ENCODE measurements at places on chromosomes 13 and 19.

DNA sequence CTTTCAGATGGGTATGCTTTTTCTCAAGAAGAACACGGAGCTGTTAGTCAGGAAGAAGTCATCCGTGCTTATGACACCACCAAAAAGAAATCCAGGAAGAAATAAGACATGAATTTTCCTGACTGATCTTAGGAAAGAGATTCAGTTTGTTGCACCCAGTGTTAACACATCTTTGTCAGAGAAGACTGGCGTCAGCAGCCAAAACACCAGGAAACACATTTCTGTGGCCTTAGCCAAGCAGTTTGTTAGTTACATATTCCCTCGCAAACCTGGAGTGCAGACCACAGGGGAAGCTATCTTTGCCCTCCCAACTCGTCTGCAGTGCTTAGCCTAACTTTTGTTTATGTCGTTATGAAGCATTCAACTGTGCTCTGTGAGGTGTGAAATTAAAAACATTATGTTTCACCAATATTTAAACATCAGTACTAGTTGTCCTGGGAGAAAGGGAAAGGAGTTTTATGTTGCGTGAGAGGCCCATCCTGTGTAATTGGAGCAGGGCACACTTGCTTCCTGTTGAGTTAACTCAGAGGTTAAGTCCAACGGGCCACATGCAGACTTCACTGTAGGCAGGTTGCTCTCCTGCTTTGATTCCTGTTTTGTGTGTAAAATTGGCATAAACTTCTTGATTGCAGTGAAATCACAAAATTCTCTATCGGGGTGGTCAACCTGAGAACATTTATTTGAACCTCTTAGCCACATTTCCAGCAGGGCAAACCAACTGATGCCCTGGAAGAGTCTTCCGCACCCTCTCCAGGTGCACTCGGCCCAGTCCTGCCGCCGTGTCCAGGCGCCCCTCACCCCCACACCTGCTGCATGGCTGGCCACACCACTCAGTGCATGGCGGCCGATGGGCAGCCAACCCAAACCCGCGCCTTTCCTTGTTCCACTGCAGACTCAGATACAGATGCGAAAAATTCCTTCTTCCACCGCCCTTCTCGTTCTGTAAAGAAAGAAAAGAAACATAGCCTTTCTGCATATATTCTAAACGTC, 31.6 kb downstream of the SHISA2 start:
- H3K4me1 ChIP-seq = peaks cover 74% of the 10 kb centered on the region
- H3K27me3 ChIP-seq = no peaks in the 10 kb centered on the region
- no peaks in the 10 kb centered on the region for H3K36me3 ChIP-seq

- H3K4me1 ChIP-seq = no peaks in the 10 kb centered on the region
- H3K4me3 ChIP-seq = no peak overlapping the region
- peaks cover 4% of the 10 kb centered on the region for H3K27me3 ChIP-seq
- H3K36me3 ChIP-seq = no peaks in the 10 kb centered on the region
- H3K27ac ChIP-seq = no peak overlapping the region
Measured at GRCh38 chr13:31012655-31013024, 80.2 kb downstream of the TEX26 start.

- H3K27ac ChIP-seq = peak within 1 kb of the TSS; percentile 89
- H3K36me3 ChIP-seq = peaks cover 5% of the 10 kb centered on the region
- peak within 1 kb of the TSS; percentile 57 for H3K4me3 ChIP-seq
- DNase-seq = peak; percentile 74
Measured at GRCh38 chr19:17405250-17406045, at the start of gene BST2. Gene BST2 (minus strand): TSS chr19:17405630. CDS start chr19:17405575, 55 bp downstream.

DNA sequence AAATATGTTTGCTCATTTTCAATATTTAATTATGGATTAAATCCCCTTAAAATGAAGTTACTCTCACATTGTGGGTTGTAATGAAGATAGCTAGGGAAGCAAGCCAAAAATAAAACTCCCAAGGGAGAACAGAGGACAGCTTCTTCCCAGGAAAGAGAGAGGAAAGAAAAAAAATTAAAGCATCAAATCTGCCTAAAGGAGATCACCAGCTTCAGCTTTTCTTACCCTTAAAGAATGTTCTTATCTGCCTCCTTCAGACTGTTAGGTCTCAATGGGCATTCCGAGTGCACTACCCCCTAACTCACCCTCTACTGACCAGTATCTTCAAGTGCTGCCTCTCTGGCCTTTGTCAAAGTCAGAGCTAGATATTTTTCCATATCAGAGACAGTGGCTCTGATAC, 55.2 kb downstream of the XPO4 start:
- no peaks in the 10 kb centered on the region for H3K36me3 ChIP-seq
- no peak overlapping the region for H3K27ac ChIP-seq
- H3K27me3 ChIP-seq = no peaks in the 10 kb centered on the region
- no peaks in the 10 kb centered on the region for H3K4me1 ChIP-seq
- no peak overlapping the region for H3K4me3 ChIP-seq

- H3K36me3 ChIP-seq = no peaks in the 10 kb centered on the region
- H3K4me1 ChIP-seq = no peaks in the 10 kb centered on the region
- no peak for DNase-seq
- no peaks in the 10 kb centered on the region for H3K27me3 ChIP-seq
- no peak overlapping the region for H3K4me3 ChIP-seq
- H3K27ac ChIP-seq = no peak overlapping the region
Measured at GRCh38 chr19:9923440-9923839, 12.9 kb downstream of the OLFM2 start.

- DNase-seq = no peak
- H3K4me1 ChIP-seq = no peaks in the 10 kb centered on the region
- no peak overlapping the region for H3K4me3 ChIP-seq
- H3K36me3 ChIP-seq = no peaks in the 10 kb centered on the region
Measured at GRCh38 chr13:91630946-91631345, 232.5 kb downstream of the GPC5 start.

DNA sequence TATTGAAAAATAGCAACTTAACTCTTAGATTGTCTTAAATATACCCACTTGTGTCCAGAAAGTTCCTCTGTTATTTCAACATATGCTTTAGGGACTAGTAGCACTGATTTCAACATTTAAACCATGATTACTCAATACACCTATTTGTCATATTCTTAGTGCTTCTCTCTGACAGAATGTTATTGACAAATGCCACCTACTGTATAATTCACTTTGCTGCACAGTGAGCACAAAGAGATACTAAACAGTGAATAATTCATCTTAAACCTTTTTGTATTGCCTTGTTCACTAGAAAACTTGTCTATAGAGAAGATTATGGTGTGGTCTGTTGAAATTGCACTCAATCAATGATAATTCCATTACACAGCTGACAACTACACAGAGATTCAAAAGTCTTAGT, 692.6 kb downstream of the PCDH17 start:
- H3K27ac ChIP-seq = no peak overlapping the region
- no peak for DNase-seq
- no peaks in the 10 kb centered on the region for H3K27me3 ChIP-seq
- no peaks in the 10 kb centered on the region for H3K36me3 ChIP-seq

DNA sequence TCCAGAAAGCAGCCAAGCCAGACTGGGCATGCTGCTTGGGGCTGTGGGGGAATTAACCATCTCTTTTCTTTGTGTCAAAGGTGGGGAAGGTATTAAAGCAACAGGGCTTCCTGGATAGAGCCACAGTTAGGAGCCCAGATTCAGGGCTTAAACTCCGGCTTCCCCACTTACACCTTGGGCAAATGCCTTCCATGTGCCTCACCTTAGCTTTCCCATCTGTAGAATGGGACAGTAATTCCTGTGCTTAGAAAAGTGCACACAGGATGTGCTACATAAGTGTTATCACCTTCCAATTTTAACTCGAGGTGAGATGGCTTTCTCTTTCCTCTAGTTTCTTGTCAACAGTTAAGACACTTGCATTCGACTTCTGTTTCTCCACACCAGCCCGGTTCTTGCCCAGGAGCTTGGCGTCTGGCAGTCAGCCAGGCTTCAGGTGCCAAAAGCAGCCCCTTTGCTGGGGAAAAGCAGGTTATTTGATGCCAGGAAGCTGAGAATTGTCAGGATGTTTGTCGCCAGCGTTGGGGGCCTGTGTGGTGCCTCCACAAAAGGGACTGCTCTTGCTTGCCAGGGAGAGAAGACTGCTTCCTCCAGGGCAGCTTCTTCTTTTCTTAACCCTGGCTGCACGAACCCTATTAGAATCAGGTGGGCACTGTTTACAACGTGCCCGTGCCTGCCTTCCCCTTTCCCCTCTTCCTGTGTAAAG, 79.2 kb downstream of the SIPA1L3 start:
- no peak for DNase-seq
- peaks cover 3% of the 10 kb centered on the region for H3K4me1 ChIP-seq
- no peaks in the 10 kb centered on the region for H3K27me3 ChIP-seq
- H3K4me3 ChIP-seq = no peak overlapping the region

- no peaks in the 10 kb centered on the region for H3K4me1 ChIP-seq
- H3K4me3 ChIP-seq = no peak overlapping the region
- no peak overlapping the region for H3K27ac ChIP-seq
- H3K36me3 ChIP-seq = no peaks in the 10 kb centered on the region
- H3K27me3 ChIP-seq = no peaks in the 10 kb centered on the region
Measured at GRCh38 chr13:94239135-94239534, 240.3 kb downstream of the DCT start.

DNA sequence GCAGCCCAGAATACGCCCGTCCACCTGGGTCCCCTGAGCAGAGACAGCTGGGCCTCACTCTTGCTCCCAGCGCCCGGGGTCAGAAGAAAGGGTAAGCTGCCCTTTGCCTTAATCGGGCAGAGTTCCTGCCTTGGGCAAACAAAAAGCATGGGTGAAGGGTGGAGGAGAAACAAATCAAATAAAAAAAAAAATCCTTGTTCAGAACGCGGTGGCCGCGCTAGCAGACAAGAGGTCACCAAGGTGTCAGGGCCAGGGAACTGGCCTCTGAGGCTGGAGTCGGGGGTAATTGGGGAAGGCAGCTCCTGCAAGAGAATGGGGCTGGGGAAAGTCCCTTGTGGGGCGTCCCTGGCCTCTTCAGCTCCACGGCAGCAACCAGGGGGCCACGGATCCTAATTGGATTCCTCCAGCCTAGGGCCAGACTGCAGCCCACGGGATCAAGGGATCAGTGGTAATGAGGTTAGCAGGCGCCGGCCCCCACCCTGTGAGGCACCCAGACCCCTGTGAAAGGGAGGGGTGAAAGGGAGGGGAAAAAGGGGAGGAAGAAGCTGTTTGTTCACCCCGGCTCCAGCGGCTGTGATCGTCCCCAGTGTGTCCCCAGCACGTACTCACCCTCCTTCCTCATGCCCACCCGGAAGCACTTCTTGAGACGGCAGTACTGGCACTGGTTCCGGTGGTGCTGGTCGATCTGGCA, 5.5 kb downstream of the NR2F6 start:
- peaks cover 28% of the 10 kb centered on the region for H3K4me1 ChIP-seq
- peaks cover 30% of the 10 kb centered on the region for H3K36me3 ChIP-seq
- no peak for DNase-seq
- H3K4me3 ChIP-seq = no peak overlapping the region

DNA sequence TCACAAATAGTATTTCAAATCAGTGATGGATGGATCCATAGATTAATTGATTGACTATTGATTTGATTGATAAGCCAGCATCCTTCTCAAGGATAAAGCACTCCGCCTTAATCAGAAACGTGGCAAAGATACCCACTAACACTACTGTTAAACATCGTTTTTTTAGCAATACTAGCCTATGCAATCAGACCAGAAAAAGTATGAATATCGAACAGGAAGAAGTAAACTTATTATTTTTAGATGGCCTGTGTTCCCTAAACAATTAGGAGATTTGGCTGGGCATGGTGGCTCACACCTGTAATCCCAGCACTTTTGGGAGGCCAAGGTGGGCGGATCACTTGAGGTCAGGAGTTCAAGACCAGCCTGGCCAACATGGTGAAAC, 49.5 kb downstream of the MYH14 start:
- no peak overlapping the region for H3K4me3 ChIP-seq
- H3K36me3 ChIP-seq = peaks cover 51% of the 10 kb centered on the region
- H3K27ac ChIP-seq = no peak overlapping the region
- H3K27me3 ChIP-seq = no peaks in the 10 kb centered on the region
- no peak for DNase-seq

- no peak overlapping the region for H3K4me3 ChIP-seq
- no peak overlapping the region for H3K27ac ChIP-seq
- no peaks in the 10 kb centered on the region for H3K4me1 ChIP-seq
- H3K27me3 ChIP-seq = no peaks in the 10 kb centered on the region
- no peak for DNase-seq
Measured at GRCh38 chr13:100473087-100473486, 115.5 kb downstream of the GGACT start.

GRCh38 chr19:5430237-5430636, 25.0 kb upstream of the ZNRF4 start:
- no peaks in the 10 kb centered on the region for H3K4me1 ChIP-seq
- no peaks in the 10 kb centered on the region for H3K36me3 ChIP-seq
- no peak for DNase-seq
- H3K27ac ChIP-seq = no peak overlapping the region
- no peak overlapping the region for H3K4me3 ChIP-seq

GRCh38 chr13:99124794-99125316, 75.8 kb upstream of the UBAC2 start:
- H3K36me3 ChIP-seq = no peaks in the 10 kb centered on the region
- peaks cover 2% of the 10 kb centered on the region for H3K4me1 ChIP-seq
- H3K27ac ChIP-seq = no peak overlapping the region
- peak; percentile 85 for DNase-seq

GRCh38 chr13:22648320-22648801, 532.4 kb upstream of the SGCG start:
- no peaks in the 10 kb centered on the region for H3K27me3 ChIP-seq
- H3K4me3 ChIP-seq = no peak overlapping the region
- peaks cover 6% of the 10 kb centered on the region for H3K4me1 ChIP-seq
- no peaks in the 10 kb centered on the region for H3K36me3 ChIP-seq

DNA sequence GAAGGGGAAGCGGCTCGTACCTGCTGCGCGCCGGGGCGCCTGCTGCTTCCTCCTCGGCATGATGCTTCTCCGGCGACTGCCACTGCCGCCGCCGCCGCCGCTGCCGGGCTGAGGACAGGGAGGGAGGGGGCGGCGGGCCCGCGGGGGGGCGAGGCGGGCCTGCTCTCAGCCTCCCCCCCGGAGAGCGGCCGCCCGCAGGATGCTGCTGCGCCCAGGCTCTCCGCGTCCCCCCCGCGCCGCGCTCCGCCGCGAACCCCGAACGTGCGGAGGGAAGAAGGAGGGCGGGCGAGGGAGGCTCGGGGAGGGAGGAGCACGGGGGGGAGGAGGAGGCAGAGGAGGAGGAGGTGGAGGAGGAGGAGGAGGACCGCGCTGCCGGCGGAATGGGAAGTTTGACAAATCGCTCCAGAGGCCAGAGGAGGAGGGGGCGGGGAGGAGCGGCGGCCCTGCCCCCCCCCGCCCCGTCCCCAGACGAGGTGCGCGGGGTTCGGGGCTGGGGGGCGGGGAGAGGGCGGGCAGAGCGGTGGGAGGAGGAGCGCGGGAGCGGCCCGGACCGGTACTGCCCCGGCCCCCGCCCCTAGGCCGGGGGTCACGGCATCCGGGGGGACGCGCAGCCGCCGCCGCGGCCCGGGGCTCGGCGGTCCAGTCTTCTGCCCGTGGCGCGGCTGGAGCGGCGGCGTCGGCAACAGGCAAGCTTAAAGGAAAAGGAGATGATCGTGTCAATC, at the start of gene TSHZ3:
Gene TSHZ3 (minus strand): TSS at position 277 of the 722 bp plus-strand sequence. CDS start 217 bp downstream, at position 60.
- peaks cover 2% of the 10 kb centered on the region for H3K36me3 ChIP-seq
- peak within 1 kb of the TSS; percentile 79 for H3K27ac ChIP-seq
- DNase-seq = peak; percentile 94
- H3K4me1 ChIP-seq = peaks cover 47% of the 10 kb centered on the region
- peaks cover 25% of the 10 kb centered on the region for H3K27me3 ChIP-seq

DNA sequence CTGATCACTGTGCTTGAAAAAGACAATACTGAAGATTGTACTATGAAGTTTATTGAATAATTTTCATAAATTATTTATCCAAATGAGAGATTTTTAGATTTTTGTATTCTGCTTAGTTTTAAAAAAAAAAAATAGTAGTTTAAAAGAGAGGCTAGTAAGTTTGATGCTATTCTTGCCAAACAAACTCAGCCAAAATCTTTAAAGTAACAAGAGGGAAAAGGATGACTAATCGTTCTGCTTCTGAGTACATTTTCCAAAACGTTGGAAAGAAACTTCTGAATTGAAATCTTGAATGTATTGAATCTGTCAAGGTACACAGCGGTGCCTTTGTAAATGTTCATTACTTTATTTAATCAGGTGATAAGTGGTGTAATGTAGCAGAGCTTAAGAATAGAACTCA, 34.4 kb downstream of the NUP58 start:
- H3K27ac ChIP-seq = no peak overlapping the region
- peaks cover 12% of the 10 kb centered on the region for H3K36me3 ChIP-seq
- DNase-seq = peak; percentile 16
- no peak overlapping the region for H3K4me3 ChIP-seq
